ENCODE measurements at places on chromosomes 7 and 10.

- DNase-seq: no peak
Observed at GRCh38 chr7:16403475-16403874, 17.9 kb downstream of the CRPPA start.

DNA sequence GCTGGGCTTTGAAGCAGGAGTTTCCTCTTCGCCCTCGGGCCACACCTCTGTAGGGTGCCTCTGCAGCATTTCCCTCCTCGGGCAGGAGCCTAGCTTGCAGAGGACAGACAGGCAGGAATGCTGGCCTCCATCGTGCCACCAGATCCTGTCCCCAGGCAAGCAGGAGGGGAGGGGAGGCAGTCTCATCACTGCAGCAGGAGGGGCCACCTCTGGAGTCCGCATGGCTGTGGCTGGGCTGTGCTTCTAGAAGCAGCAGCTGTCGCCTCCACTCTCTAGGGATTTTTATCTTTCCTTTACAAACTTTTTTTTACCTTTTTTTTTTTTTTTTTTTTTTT is 181.4 kb downstream of the CUX1 start:
- no peak for DNase-seq

DNA sequence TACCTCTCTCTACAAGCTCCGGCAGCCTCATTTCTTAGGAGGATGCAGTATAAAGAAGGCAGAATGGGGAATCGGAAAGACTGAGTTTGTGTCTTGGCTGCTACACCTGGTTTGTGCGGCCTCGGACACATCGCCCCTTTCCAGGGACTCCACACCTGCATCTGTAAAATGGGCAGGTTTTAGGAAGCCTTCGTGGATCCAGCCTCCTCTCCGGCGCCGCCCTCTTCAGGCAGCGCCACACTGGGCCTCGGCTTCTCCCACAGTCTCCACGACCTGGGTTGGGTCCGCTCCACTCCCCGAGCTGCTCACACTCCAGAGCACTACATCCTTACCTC is 341 bp downstream of the GOT1 start:
- DNase-seq: no peak

DNA sequence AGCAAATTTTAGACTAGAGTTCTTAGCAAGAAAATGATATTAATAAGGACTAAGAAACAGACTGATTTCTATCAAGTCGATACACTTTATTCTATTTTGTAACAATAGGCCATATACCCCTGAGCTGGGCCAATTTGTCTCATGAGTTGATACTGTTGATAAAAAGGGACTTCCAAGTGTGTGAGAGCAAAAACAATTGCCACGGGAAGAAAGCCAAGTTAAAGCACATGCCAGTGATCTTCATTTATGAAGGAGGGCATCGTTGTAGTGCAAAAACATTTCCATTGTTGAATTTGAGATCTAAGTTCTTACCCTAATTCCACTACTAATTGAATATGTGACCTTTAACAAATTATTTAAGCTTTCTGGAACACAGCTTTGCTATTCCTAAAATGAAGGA is 119.9 kb downstream of the CNOT4 start:
- DNase-seq: no peak

DNA sequence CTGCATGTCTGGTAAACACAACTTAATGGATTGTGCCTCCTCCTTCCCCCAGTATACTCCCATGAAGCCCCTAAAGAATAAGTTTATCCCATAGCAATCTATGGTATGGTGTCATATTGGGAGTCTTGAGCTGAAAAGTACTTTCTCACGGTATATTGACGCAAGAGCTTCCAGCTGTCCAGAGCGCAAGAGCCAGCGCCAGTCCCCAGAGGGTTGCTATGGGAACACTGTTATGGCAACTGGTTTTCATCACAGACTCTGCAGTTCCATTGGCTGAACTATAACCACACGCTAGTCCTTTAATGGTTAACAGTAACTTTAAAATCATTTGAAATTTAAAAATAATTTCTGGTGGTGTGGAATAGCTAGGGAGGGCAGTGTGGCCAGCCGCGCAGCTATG is 46.9 kb downstream of the PRPF18 start:
- DNase-seq: no peak

DNA sequence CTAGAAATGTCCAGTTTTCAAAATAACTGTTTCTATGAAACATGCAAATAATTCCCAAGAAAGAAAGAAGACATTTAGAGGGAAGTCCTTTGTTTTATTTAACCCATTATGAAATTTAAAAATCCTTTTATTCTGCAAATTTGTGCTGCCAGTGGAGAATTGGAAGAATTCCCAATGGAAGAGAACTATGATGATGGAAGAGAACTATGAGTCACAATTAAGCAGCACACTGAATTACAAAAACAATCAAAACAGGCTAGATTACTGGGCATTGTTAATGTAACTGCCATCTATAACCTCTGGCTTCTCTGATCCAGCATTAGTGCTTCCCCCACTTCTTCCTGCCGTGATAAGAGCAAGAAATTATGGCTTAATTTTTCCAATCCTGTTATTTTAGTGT is 126.2 kb upstream of the FEZF1 start:
- DNase-seq: no peak

GRCh38 chr7:83111391-83111790 is 51.3 kb downstream of the PCLO start:
- no peak for DNase-seq

DNA sequence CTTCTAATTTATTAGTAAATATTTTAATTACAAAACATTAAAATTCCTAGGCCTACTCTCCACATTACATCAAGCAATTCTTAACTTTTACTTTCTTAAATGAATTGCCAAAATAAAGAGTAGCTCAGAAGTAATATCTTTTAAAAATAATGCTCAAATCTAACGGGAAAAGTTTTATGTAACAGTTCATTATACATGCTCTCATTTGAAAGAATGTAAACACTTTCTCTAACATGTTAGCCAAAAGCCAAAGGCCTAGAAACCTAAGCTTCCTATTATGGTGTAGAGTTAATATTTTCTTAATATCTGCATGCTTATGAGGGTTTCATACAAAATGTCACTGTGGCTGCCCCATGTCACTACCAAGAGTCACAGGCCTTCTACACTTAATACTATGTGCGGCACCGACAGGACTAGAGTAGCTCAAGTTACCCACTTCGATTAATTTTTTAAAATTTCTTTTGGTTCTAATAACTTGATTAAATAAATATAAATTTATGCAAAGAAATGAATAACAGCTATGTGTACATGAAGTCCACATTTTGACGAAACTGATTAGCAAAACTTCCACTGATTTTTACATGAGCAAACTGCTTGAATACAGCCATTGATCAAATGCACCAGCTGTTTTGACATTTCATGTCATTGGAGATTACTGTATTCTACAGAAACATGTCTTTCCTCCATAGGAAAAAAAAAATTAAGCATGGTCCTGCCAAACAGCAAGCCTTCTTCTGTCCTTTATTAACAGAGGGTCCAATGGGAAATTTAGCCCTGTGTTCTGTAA is 3.5 kb downstream of the COBL start:
- DNase-seq: no peak

DNA sequence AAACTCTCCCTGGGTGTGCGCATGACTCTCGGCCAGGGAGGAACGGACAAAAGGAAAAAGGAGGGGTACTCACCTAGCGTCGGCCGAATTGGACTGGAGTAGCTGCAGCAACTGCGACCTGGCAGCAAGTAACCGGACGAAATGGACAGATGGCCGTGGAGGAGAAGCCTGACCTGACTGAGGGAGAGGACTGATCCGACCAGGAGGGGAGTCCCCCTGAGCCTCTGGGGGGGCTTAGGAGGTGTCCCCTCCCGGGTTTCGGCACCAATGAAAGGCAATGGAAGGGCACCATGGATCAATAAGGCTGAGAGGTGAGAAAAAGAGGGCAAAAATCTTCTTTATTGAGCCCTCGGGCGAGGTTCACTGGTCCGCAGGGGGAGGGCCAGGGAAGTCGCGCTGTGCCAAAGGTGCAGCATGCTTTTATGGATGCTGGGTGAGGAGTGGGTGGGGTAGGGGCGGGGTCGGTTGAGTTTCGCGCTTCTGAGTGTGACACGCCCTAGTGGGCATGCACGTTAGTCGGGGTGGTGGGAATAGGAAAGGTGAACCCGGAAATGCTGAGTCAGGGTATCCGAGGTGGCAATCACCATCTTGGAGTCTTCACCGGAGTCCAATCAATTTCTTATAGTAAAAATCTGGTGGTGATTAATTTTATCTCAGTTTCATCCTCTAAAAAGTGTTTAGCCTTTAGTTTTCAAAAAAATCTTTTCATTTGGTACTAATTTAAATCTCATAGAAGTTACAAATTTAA is 638.5 kb upstream of the DPP6 start:
- no peak for DNase-seq

DNA sequence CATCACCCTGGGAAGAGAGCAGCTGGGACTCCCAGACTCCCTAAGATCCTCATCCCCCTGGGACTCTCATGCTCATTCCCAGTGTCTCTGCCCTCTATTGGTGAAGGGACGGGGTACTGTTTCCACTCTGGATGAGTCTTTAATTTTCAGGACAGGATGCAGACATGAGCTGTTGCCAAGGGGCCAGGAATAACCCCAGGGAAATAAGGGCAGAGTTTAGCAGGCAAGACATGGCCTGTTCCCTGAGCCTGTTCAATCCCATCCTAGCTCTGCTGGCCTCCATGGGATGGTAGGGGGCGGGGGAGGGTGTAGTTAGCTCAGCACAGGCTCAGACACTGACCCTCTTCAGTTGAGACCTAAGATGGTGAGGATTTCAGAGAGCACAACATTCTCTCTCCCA is 14.0 kb downstream of the C10orf105 start:
- DNase-seq: no peak

GRCh38 chr10:76150876-76151288 is 719.5 kb downstream of the LRMDA start:
- DNase-seq: no peak

- no peak for DNase-seq
Observed at GRCh38 chr7:12139416-12139815, 71.7 kb upstream of the TMEM106B start.

DNA sequence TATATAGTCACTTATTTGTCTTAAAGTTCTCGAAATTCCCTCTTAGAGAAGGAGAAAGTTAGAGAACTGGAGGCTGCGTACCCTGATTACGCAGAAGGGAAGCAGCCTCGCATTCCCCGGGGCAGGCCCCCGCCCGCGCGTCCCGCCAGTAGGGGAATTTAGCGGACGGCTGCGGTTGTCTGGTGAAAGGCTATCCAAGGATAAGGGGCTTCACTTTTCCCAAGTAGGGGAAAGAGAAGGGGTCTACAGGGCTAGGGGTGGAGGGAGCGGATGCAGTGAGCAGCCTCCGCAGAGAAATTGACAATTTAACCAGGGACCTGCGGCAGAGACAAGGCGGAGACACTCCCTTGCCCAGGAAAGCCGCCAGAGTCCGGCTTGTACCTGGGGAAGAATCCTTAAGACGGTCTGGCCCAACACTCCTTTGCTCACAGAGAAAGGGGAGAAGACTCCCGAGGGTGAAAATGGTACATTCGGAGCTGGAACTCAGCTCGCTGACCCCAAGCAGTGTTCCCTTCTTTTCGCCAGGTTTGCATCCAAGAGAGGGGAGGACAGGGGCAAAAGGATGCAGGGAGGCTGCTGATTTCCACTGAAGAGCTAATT is 994 bp upstream of the MAGI2 start:
- no peak for DNase-seq

DNA sequence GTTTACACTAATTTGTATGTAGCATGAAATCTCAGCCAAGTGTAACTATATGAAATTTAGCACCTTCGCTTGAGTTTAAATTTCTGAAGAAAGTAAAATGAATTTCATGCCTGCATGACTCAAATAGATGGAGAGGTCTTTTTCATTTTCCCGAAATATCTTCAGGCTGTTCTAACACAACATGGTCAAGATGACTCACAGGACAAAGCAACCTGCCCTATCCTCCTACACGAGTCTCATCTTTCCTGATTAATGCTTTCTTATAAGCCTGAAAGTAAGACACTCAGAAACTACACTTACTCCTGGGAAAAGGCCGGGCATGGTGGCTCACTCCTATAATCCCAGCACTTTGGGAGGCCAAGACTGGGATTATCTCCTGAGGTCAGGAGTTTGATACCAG is 41.2 kb downstream of the CH25H start:
- no peak for DNase-seq

DNA sequence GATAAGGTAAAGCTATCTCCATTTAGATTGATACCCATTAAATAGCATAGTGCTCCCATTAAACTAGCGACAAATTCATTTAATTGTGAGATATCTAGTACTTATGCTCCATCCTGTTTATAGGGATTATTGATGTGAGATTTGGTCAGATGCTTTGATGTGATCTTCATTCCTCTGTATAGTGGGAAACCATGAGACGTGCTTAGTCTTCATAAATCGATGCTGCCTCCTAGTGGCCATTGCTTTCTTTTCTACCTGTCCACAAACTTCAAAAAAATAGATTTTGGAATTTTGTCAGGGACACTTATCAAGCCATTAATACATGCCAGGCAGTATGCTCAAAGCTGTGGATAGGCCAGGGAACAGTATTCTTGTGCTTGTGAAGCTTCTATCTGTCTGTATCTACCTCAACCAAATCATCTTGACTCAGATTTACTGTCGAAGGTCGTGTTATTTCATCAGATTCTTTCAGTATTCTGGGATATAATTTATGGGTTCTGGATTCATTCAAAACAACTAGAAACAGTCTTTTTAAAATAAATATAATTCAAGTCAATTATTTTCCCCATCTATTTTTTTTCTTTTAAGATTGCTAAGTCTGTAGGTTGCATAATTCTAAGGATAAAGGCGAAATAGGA is 12.0 kb downstream of the LSM8 start:
- DNase-seq: peak; percentile 54

- DNase-seq: no peak
Observed at GRCh38 chr10:58587676-58588075, 75.0 kb downstream of the BICC1 start.

GRCh38 chr10:113354711-113355110 is 198.1 kb upstream of the HABP2 start:
- DNase-seq: no peak
